ENCODE measurements at places on chromosomes 7 and 10.

DNA sequence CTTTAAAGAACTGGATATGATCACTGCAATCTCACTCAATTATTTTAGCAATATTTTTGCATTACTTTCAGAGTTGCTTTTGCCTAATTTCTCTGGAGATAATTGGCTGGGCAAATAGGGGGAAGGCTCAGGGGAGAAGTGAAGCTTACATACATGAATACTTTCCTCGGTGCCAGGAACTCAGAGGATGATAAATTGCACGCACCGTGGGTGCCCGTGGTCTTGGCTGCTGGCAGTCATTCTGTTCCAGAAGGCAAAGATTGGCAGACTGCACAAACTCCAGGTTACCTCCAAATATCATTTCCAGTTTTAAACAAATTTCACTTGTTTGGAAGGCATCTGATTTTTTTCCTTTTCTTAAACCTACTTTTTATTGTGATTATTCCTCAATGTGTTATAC lies 197.8 kb upstream of the TMEM72 start:
- no peak overlapping the region for H3K4me3 ChIP-seq
- no peaks in the 10 kb centered on the region for H3K36me3 ChIP-seq
- no peaks in the 10 kb centered on the region for H3K4me1 ChIP-seq
- DNase-seq = no peak
- H3K27ac ChIP-seq = no peak overlapping the region
- no peaks in the 10 kb centered on the region for H3K27me3 ChIP-seq

GRCh38 chr10:3220853-3221252 lies 48.3 kb upstream of the PITRM1 start:
- no peak for DNase-seq
- H3K4me1 ChIP-seq = no peaks in the 10 kb centered on the region
- H3K4me3 ChIP-seq = no peak overlapping the region
- H3K36me3 ChIP-seq = no peaks in the 10 kb centered on the region
- no peaks in the 10 kb centered on the region for H3K27me3 ChIP-seq
- no peak overlapping the region for H3K27ac ChIP-seq

DNA sequence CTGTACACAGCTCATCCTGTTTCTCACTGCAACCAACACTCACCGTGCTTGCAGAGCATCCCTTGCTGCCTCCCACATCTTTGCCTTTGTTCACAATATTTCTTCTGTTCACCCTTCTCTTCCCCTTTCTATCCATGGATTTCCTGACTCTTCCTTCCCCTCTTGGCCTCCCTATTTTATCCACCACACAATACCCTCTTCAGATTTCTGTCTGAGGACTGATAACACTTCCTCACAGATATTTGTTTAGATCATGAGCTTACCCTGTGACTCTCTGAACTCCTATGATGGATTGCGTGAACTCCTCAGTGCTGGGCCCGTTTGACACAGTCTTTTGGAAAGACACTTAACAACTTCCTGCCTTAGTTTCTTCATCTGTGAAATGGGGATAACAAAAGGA lies 62.8 kb upstream of the GPR158 start:
- no peak overlapping the region for H3K4me3 ChIP-seq
- H3K4me1 ChIP-seq = no peaks in the 10 kb centered on the region
- H3K36me3 ChIP-seq = no peaks in the 10 kb centered on the region
- DNase-seq = no peak
- no peak overlapping the region for H3K27ac ChIP-seq
- no peaks in the 10 kb centered on the region for H3K27me3 ChIP-seq

DNA sequence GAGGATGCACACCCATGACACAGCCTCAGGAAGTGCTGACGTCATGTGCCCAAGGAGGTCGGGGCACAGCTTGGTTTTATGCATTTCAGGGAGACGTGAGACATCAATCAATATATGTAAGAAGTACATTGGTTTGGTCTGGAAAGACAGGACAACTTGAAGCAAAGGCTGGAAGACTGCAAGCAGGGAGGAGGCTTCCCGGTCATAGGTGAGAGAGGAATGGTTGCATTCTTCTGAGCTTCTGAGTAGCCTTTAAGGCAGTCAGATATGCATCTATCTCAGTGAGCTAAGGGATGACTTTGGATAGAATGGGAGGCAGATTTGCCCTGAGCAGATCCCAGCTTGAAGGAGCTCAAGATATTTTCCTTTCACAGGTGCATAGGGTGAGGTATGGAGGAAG lies 349.5 kb downstream of the TYW1 start:
- no peak overlapping the region for H3K4me3 ChIP-seq
- H3K36me3 ChIP-seq = no peaks in the 10 kb centered on the region
- no peak for DNase-seq
- H3K4me1 ChIP-seq = no peaks in the 10 kb centered on the region
- no peak overlapping the region for H3K27ac ChIP-seq
- no peaks in the 10 kb centered on the region for H3K27me3 ChIP-seq

DNA sequence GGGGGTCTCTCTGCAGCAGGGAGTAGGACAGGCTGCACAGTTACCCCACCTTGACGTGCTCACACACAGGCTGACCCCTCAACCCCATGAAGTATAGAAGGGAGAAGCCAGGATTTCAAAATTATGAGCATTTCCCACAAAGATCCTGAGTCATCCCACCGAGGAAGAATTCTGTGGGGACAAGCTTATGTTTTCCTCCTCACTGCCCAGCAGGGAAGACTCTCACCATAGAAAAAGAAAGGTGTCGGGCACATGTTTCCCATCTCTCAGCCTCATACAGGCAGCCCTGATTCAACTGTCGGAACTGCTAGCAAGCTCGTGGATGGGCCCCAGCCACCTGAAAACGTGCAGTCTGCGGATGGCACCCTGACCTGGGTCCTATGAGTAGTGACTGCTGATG lies 499.7 kb upstream of the MKI67 start:
- H3K36me3 ChIP-seq = no peaks in the 10 kb centered on the region
- no peak overlapping the region for H3K4me3 ChIP-seq
- no peaks in the 10 kb centered on the region for H3K4me1 ChIP-seq
- no peak overlapping the region for H3K27ac ChIP-seq
- H3K27me3 ChIP-seq = no peaks in the 10 kb centered on the region
- no peak for DNase-seq

DNA sequence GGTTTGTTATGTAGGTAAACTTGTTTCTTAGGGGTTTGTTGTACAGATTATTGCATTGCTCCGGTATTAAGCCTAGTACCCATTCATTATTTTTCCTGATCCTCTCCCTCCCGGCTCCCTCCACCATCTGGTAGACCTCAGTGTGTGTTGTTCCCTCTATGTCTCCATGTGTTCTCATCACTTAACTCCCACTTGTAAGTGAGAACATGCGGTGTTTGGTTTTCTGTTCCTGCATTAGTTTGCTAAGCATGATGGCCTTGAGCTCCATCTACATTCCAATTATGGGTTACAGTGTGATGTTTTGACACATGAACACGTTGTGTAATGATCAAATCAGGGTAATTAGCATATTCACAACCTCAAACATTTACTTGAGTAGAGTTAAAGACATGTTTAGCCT lies 237.5 kb downstream of the ABCA13 start:
- H3K4me1 ChIP-seq = no peaks in the 10 kb centered on the region
- no peak overlapping the region for H3K27ac ChIP-seq
- no peaks in the 10 kb centered on the region for H3K36me3 ChIP-seq
- H3K4me3 ChIP-seq = no peak overlapping the region

- no peaks in the 10 kb centered on the region for H3K4me1 ChIP-seq
- no peak overlapping the region for H3K4me3 ChIP-seq
- peaks cover 6% of the 10 kb centered on the region for H3K27me3 ChIP-seq
- no peak overlapping the region for H3K27ac ChIP-seq
- no peaks in the 10 kb centered on the region for H3K36me3 ChIP-seq
- no peak for DNase-seq
Observed at GRCh38 chr10:70668454-70668970, 3.8 kb upstream of the ADAMTS14 start.

DNA sequence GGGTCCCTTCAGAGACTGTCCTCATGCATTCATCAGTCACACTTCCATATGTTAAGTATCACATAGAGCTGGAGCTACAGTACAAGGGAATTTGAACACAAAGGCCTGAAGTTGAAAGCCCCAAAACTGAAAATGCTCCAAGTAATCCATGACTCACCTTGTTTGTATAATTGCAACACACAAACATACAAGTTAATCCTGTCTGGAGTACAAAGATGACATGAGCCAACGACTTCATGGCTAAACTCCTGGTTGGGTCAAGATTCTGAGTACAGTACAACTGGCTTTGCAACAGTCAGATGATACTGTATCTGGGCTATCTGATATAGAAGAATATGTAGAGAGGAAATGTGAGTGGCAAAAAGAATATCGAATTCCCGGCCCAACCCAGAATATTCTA lies 73.1 kb upstream of the AASS start:
- H3K27ac ChIP-seq = no peak overlapping the region
- DNase-seq = no peak
- H3K27me3 ChIP-seq = no peaks in the 10 kb centered on the region
- H3K4me3 ChIP-seq = no peak overlapping the region
- no peaks in the 10 kb centered on the region for H3K4me1 ChIP-seq

DNA sequence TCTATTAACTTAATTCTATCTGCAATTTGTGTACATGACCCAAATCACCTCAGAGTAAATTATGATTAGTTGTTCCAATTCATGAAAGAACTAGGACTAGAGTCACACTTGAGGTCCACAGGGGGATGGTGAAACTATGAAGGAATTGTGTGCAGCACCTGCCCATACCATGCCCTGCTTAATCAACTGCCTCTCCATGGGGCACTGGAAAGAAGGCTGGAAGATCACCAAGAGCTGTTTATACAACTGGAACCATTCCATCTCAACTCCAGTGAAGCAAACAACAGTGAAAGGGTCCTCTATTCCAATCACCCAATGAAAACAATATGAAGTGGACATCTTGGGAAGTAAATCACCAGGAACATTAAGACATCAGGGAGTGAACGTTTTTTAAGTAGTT lies 98.7 kb upstream of the SEMA3D start:
- no peak overlapping the region for H3K27ac ChIP-seq
- DNase-seq = no peak
- H3K36me3 ChIP-seq = no peaks in the 10 kb centered on the region
- no peaks in the 10 kb centered on the region for H3K27me3 ChIP-seq
